ENCODE measurements at places on chromosomes 11 and 22.

- DNase-seq, result no peak
These were observed 5.5 kb downstream of the CATSPER1 start for GRCh38 chr11:66020618-66021357.

- no peak for DNase-seq
These were observed 10.2 kb upstream of the MS4A12 start for GRCh38 chr11:60482361-60482760.

DNA sequence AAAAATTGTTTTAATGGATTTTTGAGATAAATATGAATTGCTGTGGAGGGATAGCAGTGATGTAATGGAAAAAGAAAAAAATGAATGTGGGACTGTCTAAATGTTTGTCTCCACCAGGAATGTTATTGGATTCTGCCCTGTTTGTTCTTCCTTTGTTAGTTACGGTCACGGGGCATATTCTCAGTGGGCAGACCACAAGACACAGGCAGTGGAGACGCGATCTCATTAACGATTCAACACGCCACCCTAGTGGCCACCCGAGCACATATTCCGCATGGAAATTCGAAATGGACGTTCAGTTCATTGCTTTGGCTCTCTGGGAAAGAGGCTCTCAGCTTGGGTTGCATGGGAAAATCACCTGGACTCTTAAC, 151.8 kb upstream of the TTC12 start:
- DNase-seq, result no peak

DNA sequence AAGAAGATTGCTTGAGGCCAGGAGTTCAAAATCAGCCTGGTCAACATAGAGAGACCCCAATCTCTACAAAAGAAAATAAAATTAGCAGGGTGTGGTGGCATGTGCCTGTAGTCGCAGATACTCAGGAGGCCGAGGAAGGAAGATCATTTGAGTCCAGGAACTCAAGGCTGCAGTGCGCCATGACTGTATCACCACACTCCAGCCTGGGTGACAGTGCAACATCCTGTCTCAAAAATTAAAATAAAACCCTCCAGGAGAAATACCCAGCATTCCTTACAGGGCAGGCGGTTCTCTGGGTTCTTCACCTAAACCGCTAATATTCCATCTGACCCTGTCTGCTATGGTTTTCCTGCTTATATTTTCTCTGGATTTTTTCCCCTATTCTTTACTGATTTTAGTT, 13.5 kb downstream of the TCF20 start:
- DNase-seq, result no peak

- DNase-seq, result peak; percentile 32
These were observed 2.3 kb upstream of the ST3GAL4 start for GRCh38 chr11:126352934-126353801.

GRCh38 chr11:31422703-31423102, 53.0 kb downstream of the DNAJC24 start:
- DNase-seq, result no peak

- DNase-seq, result no peak
These were observed 65.3 kb upstream of the SLN start for GRCh38 chr11:107777110-107777509.

- no peak for DNase-seq
These were observed 62.5 kb downstream of the TCF20 start for GRCh38 chr22:42207918-42208317.

GRCh38 chr22:26170112-26170492, 840 bp downstream of the SEZ6L start:
- no peak for DNase-seq

- no peak for DNase-seq
These were observed 79.3 kb downstream of the MICAL2 start for GRCh38 chr11:12189543-12190235.

DNA sequence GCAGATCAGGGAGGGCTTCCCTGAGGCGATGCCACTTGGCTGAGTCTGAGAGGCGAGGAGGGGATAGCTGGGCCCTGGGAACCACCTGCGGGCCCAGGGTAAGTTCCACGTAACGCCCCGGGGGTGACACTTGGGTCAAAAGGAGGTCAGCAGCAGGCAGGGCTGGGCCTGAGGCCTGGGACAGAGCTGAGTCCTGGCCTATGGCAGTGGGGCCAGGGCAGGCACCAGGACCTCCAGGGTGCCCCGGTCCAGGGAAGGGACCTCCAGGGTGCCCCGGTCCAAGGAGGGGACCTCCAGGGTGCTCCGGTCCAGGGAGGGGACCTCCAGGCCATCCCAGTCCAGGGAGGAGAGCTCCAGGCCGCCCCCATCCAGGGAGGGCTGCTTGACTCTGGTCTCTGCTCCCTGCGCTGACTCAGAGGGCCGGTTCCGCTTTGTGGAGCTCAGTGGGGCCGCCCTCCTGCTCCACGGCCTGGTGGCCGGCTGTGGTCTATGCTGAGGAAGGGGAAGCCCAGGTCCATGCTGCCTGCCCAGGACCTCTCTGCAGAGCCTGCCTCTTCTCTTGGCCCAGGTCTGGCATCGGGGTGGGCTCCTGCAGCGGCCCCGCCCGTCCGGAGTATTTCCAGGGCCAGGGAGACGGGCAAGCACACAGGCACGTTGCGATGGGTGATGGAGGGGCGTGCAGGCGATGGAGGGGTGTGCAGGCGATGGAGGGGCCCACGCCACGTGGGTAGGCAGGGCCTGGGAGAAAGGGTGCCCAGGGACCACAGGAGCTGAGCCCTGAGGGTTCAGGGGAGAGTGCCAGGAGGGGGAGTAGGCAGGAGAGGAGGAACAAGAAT, 19.5 kb upstream of the WNT7B start:
- DNase-seq, result no peak

DNA sequence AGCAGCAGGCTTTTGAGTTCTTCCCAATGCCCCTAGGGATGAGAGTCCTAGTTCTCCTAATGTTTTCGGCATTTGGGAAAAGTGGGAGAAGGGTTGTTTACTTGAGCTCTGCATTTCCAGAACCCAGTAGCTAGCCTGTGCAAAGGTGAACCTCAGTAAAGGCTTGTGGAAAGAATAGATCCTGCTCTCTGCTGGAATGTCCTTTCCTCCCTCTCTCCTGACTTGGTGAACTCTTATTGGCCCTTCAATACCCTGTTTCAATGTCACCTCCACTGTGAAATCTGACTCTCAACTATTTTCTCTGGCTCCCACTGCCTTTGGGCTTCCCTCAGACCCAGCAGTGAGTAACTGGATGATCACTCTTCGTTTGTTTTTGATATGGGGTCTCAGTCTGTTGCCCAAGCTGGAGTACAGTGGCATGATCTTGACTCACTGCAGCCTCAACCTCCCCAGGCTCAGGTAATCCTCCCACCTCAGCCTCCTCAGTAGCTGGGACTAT, 2.4 kb upstream of the UVRAG start:
- no peak for DNase-seq
